ENCODE measurements at places on chromosomes 11 and 22. TPM values are rescaled to one million over a fixed set of nuclear protein-coding genes. Genes with fewer than 3 reads are reported as not detected.

Gene GAB4
- not detected for total RNA-seq

Gene DERL3
- total RNA-seq, result 0.49 TPM

Gene KRTAP5-7
- total RNA-seq, result 0.16 TPM

Gene CHRDL2
- total RNA-seq, result not detected

Gene FAM83F
- total RNA-seq, result not detected

Gene GANAB
- 177 TPM for total RNA-seq

Gene CSRP3
- total RNA-seq, result not detected

Gene SCARF2
- total RNA-seq, result 4.4 TPM

Gene ACR
- 0.16 TPM for total RNA-seq

Gene ZC3H12C
- 10.0 TPM for total RNA-seq

Gene IGSF22
- not detected for total RNA-seq

Gene ART5
- total RNA-seq, result not detected

Gene KCTD17
- total RNA-seq, result 16.4 TPM

Gene TTC36
- total RNA-seq, result 1.3 TPM

Gene OR2D3
- total RNA-seq, result not detected

Gene NRIP3
- total RNA-seq, result 5.5 TPM

Gene ZP1
- not detected for total RNA-seq

Gene ABCC8
- total RNA-seq, result not detected

Gene MRGPRF
- 0.06 TPM for total RNA-seq

Gene RTN4RL2
- not detected for total RNA-seq

Gene FGF19
- not detected for total RNA-seq

Gene PIWIL4
- total RNA-seq, result 0.32 TPM

Data from bladder microvascular endothelial cell (primary cell).